ENCODE measurements at places on chromosomes 12 and 14.

- no peak for DNase-seq
Measured at GRCh38 chr14:64849940-64850339, 29.8 kb downstream of the SPTB start.

DNA sequence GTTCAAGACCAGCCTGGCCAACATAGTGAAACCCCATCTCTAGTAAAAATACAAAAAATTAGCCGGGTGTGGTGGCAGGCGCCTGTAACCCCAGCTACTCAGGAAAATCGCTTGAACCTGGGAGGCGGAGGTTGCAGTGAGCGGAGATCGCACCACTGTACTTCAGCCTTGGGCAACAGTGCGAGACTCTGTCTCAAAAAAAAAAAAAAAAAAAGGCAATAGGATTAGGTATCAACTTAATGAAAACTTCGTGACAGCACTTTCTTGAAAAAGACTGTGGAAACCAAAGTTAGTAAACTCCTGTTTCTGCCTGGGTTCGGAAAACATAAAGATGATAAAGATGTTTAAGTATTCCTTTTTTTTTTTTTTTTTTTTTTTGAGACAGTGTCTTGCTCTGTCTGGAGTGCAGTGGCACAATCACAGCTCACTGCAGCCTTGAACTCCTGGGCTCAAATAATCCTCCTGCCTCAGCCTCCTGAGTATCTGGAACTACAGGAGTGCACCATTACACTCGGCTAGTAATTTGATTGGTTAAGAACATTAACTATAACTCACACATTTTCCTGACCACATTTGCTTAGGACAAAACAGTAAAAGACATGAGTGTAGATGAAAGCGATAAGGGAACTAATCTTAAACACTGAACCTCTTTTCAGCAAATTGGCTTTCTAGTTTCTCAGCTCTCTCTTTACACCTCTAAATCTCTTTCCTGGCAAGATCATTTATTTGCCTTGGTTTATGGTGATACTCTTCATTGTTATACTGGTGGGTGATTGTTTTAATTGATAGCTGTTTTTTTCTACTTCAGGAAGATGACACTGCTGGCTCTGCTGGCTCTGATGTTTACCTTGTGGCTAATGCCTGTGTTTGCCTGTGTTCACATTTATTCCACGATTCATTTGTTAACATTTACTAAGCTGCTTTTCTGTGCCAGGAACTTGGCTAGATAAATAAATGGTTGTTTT lies 15.8 kb downstream of the HIF1A start:
- DNase-seq: no peak

GRCh38 chr12:79115743-79116142 lies 251.2 kb downstream of the SYT1 start:
- DNase-seq: no peak

DNA sequence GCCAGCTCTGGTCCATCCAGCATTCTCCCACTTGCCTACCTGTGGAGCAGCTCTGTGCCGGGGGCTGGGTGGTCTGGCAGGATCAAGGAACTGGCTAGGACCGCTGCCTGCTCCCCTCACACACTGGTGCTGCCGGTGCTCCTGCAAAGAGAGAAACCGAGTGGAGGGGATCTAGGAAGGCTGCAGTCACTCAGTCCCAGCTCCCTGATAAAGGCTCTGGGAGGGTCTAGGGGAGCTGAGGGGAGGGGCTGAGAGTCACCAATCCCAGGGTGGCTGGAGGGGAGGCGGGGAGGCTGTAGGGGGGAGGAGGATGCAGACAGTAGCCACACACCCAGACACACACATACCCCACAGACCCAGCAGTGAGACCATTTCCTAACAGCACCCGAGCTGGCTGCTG lies at the start of gene TAC3:
TAC3 (minus strand) TSS at position 182 of the 400 bp plus-strand sequence. CDS start 732 bp downstream, outside the sequence.
- no peak for DNase-seq

GRCh38 chr12:4984971-4985370 lies 58.7 kb upstream of the KCNA5 start:
- DNase-seq: no peak

DNA sequence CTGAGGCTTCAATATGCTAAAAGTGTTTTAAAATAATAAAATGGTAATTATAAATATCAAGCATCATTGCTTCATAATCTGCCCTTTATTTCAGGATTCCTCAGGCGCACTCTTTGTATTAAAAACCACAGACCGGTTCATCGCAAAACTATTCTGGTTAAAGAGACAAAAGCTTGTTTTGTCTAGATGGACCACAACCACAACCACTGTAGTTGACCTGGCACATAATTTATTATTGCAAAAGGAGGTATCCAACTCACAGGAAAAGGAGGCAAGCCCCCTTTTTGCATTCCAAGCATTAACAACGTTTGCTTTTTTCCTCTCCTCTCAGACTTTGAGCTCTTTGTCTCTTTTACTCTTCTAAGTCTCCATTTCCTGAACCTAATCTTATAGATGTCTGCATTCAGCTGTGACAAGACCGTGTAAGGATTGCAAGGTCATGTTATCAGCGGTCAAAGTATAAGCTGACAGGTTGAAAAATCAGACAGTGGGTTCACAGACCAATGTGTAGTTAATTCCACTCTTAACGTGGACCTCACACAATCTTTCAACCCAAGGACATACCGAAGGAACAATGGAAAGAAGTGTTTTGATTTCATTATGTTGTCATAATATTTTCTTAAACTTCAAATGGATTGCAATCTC lies 1057.6 kb downstream of the GALC start:
- no peak for DNase-seq

DNA sequence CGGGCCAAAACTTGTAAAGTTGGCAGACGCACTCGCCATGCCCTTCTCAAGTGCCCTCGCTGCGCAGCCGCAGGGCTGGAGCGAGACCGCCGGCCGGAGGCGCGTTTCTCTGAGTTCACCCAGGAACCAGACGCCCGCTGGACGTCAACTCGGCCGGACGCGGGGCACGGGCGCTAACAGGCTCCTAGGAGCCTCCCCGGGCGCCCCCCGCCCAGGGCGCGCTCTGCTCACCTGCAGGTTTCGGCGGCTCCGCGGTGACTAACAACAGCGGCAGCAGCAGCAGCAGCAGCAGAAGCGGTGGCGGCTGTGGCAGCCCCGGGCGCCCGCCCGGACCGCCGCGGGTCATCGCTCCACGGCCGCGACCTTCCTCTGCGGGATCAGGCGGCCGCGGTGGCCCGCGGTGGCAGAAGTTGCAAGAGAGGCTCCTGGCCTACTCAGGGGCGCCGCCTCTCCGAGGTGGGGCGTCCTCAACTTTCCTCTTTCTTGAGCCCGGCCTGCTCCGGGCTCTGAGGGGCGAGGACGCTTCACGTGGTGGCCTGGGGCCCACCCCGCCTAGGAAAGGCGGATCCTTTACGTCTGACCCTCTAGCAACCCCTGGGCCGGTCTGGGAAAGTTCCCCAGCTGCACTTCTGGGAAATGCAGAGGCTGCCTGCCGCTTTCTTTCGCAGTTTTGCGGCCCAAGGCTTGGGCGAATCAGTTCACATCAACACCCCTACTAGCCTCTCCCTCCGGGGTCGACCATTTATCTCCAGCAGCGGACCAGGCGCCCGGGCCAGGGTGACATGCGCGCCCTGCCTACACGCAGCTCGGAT lies at the start of gene PLBD1:
PLBD1 (minus strand) TSS at position 533 of the 812 bp plus-strand sequence; CDS start at position 346, 187 bp downstream.
- no peak for DNase-seq

DNA sequence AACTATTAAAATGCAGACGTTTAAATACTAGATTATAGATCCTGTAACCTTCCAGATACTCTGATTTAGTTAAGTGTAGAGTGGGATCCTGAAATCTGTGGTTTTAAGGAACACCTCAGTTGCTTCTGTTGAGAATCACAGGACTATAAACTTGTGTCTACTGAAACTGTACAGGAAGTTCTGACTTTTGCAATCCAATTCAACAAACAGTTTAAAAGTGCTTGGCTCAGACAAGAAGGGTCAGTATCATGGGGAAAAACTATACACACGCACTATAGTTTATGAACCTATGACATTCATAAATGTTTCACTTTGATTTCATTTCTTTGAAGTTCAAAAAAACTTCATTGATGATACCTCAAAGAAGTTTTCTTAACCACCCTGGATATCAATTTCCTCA lies 13.8 kb downstream of the PDE3A start:
- no peak for DNase-seq

DNA sequence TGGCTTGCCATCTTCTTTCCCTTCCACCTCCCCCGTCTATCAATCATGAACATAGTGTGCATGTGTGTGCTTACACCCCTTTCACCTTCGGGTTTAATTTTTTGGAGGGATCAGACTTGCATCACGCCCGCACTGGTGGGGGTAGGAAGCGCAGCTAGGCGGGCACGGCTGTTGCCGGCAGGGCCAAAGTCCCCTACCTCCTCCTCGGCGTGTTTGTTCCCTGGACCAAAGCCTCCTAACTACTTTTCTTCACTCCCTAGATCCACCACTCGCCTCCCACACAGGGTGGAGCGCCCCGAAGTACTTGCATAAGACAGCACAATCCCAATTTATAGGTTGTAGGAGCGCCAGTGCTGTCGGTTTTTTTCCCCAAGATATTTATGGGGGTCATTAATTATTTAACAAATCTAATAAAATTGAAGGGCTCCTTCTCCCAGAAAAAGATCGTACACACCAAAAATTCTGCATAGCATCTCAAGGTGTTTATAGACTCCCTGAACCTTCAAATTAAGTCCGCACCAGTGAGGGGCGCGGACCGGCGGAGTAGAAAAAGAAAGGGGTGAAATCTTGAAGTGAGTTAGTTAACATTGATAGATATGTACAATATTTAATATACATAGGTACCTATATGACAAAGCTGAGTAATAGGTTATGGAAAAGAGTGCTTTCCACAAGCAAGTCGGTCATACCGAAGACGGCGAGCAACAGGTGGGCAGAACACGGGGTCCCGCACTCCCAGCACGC lies 717 bp downstream of the PKP2 start:
- no peak for DNase-seq

GRCh38 chr12:52407918-52408317 lies 1.8 kb upstream of the KRT82 start:
- DNase-seq: no peak

DNA sequence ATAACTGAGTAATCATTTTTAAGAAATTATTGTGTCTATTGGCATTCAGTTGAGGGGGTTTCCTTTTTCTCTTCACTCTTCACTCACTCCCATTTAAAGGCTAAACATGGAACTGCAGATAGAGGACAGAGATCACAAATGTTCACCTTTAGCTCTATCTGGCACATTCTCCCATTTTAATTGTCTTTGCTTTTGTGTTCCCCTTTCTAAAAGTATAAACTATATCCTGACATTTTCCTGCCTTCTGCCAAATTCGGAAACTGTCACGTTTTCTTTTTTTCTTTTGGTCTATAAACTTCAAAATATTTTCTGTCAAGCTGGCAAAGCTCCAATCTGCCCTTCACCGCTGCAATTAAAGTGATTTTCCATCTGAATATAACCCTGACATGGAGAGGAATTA lies 219.8 kb upstream of the CDKN3 start:
- no peak for DNase-seq

DNA sequence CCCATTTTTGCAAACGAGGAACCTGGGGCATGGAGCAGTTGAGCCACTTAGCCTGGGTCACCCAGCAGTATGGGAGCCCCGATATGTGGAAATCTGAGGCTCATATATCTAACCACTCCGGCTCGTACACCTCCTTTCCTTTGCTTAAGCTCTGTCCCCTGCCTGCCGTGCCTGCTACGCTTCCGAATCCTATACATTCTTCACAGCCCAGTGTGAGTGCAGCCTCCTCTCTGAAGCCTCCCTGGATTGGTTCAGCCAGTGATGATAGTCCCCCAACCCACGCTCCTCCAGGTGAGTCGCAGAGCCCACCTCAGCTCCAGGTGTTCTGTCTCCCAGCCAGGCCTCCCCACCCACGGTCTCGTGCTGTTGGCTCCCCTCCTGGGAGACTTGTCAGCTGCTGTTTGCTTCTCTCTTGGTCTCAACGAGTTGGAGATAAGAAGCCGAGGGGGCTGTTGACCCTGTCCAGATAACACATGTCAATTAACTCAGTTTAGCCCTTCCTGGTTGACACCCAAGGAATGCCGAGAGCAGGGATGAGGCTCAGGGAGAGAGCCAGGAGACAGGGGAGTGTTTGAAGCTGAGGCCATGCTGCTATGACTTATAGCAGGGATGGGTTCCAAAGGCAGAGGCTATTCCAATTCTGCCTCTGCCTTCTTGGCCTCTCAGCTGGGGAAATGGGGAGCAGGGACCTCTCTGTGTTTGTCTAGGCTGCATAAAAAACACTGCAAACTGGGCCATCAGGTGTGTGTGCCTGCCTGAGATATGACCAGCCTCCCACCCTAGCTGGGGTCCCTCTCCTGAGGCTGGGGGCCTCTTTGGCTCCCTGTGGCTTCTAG lies 19.0 kb downstream of the SDSL start:
- DNase-seq: no peak

GRCh38 chr14:53628732-53629430 lies 327.7 kb downstream of the BMP4 start:
- no peak for DNase-seq
